ENCODE measurements at places on chromosomes 16 and 17. TPM values are rescaled to one million over a fixed set of nuclear protein-coding genes. Genes with fewer than 3 reads are reported as not detected.

The FBXW10B gene
- total RNA-seq = 2.7 TPM

The AGRP gene
- not detected for total RNA-seq

The NACA2 gene
- total RNA-seq = not detected

The LGALS9B gene
- not detected for total RNA-seq

The RAPGEFL1 gene
- total RNA-seq = 2.9 TPM

The SLC47A1 gene
- 20.1 TPM for total RNA-seq

The NTN1 gene
- total RNA-seq = 0.57 TPM

The C16orf74 gene
- total RNA-seq = 17.7 TPM

The P2RX1 gene
- total RNA-seq = not detected

The EXOC7 gene
- 58.5 TPM for total RNA-seq

The PTGES3L gene
- total RNA-seq = 0.87 TPM

The ABCA8 gene
- total RNA-seq = 0.24 TPM

The SNX20 gene
- total RNA-seq = not detected

The SGF29 gene
- 22.2 TPM for total RNA-seq

The MKS1 gene
- 11.1 TPM for total RNA-seq

The LLGL2 gene
- 34.5 TPM for total RNA-seq

The SSTR5 gene
- 0.51 TPM for total RNA-seq

The TBX6 gene
- 0.31 TPM for total RNA-seq

The TM4SF5 gene
- total RNA-seq = 0.49 TPM

All from A549 treated with AZD2906 at 1 μM for 4 hours (cell line).